ENCODE measurements at places on chromosomes 2 and 18.
A peak's percentile ranks its signal among the peaks of the same experiment; 100 is the strongest.

DNA sequence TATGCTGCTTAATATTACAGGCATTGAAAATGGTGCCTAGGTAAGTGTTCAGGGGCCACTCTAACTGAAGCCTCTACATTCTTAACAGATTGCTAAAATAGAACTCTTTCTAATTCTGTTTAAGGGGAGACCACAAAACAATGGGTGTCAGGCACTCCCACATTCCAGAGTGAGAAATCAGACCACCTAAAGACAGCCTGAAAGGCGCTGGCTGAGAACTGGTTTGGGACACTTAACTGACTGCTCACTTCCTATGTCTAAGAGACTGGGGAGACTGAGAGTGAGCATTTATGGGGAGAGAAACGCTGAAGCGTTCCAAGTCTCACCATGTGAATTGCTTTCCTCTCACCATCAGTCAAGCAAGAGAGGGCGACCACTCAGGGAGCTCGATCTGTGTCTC is 108.8 kb upstream of the ITGB6 start:
- no peak for DNase-seq

GRCh38 chr18:77366720-77367641 is 117.3 kb downstream of the GALR1 start:
- DNase-seq, result peak; percentile 92

DNA sequence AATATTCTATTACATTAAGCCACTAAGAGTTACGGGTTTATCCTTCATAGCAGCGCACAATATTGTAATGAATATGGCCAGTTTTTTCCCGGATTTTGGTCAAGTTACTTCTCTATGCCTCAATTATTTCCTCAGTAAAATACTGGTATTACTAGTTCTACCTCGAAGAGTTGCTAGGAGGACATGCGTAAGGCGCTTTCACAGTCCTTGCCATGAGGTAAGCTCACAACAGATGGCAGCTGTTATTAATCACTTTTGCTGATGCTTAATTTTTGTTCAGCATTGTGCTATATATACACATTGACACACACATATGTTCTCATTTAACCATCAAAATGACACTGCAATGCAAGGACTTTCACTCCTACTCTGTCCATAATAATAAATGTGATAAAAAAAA is 101.5 kb downstream of the SCG2 start:
- DNase-seq, result no peak

GRCh38 chr2:203798296-203799087 is 69.1 kb upstream of the CTLA4 start:
- no peak for DNase-seq

- no peak for DNase-seq
These were observed 170.8 kb downstream of the TMEM18 start for GRCh38 chr2:506451-506850.

DNA sequence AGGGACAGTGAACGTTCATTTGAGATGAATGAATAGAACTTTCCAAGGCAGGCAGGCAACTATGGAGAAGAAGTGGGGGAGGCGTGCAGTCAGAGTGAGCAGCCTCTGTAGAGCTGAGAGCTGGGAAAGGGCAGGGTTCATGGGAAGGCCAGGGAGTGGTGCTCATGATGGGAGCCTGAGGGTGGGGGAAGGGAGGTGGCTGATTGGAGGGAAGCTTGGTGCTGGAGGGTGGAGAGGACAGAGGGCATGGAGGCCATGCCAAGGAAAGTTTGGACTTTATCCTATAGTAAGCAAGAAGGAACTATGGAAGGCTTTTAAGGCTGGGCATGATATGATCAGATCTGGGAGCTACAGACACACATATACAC is 47.6 kb upstream of the LGALSL start:
- no peak for DNase-seq

- DNase-seq, result no peak
These were observed 20.4 kb upstream of the IL1R1 start for GRCh38 chr2:102122115-102122514.

DNA sequence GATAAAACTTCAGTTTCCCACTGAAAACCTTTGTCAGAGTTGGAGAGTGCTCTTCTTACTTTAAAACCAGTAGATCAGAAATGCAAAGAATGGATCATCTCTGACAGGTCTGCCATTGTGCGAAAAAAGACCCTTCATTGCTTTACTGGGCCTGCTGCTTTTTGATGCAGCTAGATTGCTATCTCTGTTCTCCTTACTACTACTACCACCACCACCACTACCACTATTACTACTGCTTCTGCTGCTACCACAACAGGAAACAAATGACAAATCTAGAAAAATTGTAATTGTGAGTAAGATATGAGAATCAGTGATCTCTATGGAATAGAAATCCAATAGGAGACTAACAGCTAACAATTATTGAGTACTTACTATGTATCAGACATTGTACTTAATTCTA is 85.8 kb downstream of the PKP4 start:
- DNase-seq, result no peak

DNA sequence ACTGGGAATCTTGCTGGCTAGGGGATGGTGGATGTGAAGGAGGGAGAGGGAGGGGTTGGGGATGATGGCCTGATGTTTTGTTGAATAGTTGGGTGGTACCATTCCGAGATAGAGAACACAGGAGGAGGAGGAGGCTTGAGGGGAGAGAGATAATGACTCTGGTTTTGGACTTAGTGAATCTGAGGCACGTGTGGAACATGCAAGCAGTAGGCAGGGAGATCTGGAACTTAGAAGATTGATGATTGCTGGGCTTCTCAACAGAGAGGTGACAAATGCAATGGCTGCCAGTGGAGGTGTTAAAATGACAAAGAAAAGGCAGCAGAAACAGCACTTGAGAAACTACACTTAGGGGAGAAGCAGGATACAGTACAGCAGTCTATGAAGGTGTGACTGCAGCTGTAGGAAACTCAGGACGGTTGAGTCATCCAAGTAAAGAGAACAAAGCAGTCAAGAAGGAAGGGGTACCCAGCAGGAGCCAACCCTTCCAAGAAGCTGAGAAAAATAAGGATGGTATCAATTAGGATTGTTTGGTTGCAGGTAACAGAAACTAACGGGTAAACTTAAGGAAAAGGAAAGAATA is 221.4 kb upstream of the FBXO11 start:
- DNase-seq, result no peak

- DNase-seq, result no peak
These were observed 3.0 kb upstream of the SKOR2 start for GRCh38 chr18:47254341-47254939.

DNA sequence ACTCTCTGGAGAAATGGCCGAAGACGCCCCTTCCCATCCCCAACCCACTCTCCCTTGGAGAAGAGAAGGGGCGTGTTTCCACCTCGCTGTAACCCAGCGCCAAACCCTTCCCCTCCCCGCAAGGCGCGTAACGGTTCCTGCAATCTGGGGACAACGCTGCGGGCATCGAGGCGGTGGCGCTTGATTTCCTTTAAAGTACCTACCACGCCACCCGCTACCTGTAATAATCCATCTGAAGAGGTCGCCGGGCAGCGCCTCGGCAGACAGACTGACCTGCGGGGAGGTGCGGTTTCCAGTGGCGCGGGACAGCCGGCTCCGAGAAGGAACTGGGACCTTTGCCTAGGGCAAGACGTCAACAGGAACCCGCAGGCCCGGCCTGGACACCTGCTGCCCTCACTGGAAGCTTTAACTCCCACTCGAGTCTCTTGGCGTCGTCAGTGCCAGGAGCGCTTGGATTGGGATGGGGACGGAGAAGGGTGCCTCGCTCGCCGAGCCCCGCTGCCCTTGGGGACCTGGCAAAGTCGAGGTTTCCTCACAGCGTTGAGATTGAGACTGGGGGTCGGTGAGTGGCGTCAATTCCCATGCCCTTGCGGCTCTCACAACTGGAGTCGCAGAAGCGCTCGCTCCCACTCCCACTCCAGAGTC is at the start of gene CYP1B1:
TSS of gene CYP1B1 (minus strand) at position 645 of the 645 bp plus-strand sequence. CDS start 763 bp downstream, outside the sequence.
- DNase-seq, result no peak
